ENCODE measurements at places on chromosomes 6 and 20. TPM values are rescaled to one million over a fixed set of nuclear protein-coding genes. Genes with fewer than 3 reads are reported as not detected.

The TGIF2 gene
- total RNA-seq, result 9.7 TPM

The MAN1A1 gene
- 1.3 TPM for total RNA-seq

The GNAS gene
- 629 TPM for total RNA-seq

The PRKN gene
- total RNA-seq, result 6.0 TPM

The BTBD3 gene
- total RNA-seq, result 21.6 TPM

The MCCD1 gene
- total RNA-seq, result not detected

The SMLR1 gene
- not detected for total RNA-seq

The TMEM151B gene
- total RNA-seq, result not detected

The HBS1L gene
- total RNA-seq, result 97.0 TPM

The SRMS gene
- 1.4 TPM for total RNA-seq

The PSMB8 gene
- total RNA-seq, result 34.1 TPM

The NHSL1 gene
- total RNA-seq, result 23.9 TPM

The PPT2 gene
- 5.4 TPM for total RNA-seq

The XKR7 gene
- not detected for total RNA-seq

The PHACTR1 gene
- not detected for total RNA-seq

The TMEM74B gene
- not detected for total RNA-seq

The ZNF341 gene
- total RNA-seq, result 2.5 TPM

The PKIB gene
- 6.0 TPM for total RNA-seq

The ACTR5 gene
- 6.9 TPM for total RNA-seq

Measured in MCF 10A (cell line).